ENCODE measurements at places on chromosomes 3 and 15.

DNA sequence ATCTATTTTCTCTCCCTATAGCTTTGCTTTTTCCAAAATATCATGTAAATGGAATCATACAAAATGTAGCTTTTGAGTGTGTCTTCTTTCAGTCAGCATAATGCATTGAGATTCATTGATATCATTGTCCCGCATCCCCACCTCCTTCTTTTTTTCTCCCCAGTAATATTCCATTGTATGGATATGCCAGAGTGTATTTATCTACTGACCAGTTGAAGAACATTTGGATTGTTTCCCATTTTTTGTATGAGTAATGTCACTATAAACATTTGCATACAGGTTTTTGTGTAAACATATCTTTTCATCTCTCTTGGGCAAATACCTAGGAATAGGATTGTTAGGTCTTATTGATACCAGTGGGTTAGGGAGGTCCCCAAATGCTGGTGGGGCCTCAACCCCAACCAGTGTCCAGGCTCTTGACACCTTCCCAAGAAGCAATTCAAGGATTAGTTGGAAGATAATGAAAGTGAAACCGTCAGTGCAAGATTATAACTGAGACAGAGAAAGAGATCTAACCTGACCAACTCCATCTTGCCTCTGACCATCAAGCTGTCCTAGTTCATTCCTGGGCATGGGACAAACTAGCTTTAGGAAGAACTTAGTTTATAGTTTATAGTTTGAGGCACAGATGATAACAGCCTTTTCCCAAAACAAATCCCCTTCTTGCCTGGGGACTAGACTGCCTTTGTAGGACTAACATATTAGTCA, 7.4 kb upstream of the SLC33A1 start:
- DNase-seq, result no peak

DNA sequence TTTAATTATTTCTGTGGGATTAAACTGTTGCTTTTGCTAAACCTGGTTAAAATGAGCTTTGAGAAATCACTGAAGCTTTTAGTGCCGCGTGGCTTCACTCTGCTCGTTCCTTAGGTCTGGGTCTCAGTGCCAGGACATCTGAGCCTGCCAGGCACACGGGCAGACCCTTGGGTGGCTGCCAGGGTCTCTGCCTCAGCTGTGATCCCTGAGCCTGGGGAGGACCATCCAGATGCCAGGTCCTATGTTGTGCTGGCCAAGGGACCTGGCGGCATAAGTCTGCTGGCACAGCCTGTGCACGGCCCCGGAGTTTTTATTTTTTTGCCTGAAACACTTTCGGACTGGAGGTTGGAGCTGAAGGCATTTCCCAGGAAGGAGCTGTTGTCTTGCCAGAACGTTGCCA, 328.1 kb downstream of the LRTM1 start:
- DNase-seq, result no peak

- no peak for DNase-seq
Measured at GRCh38 chr3:132255041-132255745, 62.0 kb upstream of the ACP3 start.

DNA sequence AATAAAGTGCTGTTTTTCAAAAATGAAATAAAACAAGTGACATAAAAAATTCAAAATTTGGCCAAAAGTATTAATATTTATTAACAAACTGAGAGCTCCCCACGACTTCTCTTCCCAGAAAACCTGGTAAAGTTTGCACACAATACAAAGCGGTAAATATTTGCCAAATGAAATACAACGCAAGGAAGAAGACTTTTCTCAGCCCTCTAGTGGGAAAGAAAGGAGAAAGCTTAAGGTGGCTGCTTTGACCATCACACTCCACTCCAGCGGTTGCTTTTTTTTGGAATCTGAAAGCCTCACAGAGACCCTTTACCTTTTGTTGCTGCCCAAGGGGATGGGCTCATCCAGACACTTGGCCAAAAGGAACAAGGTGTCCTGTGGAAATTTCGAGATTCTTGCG, 1.1 kb upstream of the GK5 start:
- no peak for DNase-seq

DNA sequence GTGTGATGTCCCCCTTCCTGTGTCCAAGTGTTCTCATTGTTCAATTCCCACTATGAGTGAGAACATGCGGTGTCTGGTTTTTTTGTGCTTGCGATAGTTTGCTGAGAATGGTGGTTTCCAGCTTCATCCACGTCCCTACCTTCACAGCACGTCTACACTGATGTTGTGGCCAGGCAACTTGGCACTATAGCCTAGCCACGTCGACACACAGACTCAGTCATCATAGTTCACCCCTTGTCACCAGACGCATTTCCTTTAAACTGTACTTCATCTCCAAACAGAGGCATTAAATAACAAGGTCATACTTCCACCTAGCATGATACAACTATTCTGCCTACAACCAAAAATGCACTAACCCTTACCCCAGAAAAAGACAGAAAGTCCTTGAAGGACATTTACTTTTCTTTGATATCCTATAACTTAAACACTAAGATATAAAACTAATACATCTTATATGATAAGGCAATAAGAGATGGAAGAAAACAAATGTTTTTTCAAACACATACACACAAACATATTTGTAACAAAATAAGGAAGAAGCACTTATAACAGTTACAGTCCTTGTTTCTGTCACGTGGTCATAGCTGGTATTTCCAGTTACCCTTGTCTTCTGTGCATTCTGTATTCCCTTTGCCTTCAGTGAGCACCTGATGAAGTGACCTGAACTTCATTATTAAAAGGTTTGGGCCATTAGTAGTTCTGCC, 121.4 kb downstream of the KLF13 start:
- no peak for DNase-seq

GRCh38 chr3:188468662-188469061, 314.7 kb downstream of the LPP start:
- DNase-seq, result no peak

DNA sequence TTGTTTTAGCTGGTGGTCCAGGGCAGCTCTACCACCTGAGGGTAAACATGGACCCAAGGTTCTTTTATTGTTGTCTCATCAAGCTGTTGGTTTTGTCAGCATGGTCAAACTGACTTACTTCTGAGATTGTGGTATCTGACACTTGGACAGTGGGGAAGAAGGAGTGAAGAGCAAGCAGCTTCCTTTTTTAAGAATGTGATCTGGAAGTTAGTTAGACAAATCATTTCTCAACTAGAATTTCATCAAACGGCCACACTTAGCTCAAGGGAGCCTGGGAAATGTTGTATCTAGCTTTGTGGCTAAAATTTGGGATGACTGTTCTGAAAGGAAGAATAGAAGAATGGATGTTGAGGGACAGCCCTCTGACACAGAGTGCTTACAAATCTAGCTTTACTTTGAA, 215.2 kb downstream of the ZNF621 start:
- DNase-seq, result no peak

- DNase-seq, result no peak
Measured at GRCh38 chr15:68188647-68189046, 16.5 kb downstream of the CALML4 start.

DNA sequence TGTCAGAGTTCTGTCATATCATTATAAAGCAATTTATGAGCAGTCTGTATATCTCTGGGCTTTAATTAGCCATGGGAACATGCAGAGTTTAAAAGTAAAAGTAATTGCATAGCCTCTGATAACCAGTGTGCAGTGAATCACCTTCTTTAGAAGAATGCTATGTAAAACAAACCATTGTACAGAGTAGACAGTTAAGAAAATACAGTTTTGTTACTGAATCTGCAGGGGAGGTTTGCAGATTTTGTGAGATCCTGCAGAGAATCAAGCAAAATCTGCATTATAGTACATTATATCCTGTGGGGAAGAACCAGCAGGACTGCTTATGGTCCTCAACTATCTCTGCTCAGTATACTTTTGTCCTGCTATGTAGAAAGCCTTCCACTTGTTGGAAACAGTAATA, 396.2 kb upstream of the NAALADL2 start:
- no peak for DNase-seq

DNA sequence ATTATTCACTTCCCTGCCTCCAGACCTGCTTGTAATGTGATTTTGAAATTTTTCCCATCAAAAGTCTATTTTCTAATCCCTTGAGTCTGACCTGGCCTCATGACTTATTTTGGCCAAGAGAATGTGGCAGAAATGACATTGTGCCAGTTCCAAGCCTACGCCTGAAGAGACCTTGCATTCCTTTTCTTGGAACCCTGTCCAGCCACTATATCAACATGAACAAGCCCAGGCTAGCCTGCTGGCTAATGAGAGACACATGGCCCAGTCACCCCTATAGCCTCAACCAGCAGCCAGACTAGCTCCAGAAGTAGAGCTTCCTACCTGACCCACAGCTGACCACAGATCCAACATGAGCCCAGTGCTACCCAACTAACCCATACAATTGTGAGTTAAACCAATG, 121.1 kb upstream of the ACP3 start:
- DNase-seq, result no peak

GRCh38 chr3:131082246-131082645, 55.6 kb downstream of the NEK11 start:
- no peak for DNase-seq

GRCh38 chr15:71431343-71432336, 316.4 kb downstream of the THSD4 start:
- no peak for DNase-seq

DNA sequence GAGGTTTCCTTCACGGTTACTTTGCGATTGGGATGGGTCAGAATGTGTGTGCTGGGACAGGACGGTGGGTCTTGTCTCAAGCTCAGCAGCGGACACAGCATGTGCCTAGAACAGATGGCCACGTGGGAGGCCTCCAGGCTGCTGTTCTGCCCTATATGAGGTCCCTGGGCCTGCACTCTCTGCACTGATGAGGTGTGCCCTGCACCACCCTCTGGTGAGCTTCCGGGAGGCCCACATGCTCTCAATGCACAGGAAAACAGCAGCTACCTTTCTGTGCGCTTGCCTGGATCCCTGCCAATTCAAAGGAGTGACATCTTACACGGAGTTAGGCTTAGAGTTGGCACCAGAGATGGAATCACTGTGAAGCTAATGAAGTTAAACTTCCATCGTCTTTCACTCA, 59.8 kb downstream of the BOC start:
- DNase-seq, result no peak

DNA sequence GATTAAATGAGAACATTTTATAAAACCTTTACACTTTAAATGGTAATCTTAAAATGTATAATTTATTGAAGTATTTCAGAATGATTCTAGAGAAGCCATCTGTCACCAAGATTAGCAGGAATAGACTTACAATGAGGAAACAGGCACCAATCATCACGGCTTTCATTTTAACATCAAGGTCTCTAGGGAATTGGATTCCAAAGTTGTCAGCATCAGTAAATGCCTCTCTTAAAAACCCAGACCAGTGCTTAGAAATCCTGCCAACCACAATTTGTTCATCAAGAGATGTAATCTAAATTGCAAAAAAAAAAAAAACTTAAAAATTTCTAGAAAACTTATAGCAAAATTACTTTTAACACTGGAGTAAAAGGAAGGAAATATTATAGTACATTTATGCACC, 20.3 kb downstream of the PLSCR2 start:
- no peak for DNase-seq
